Dorsolateral prefrontal cortex (tissue), 122 donors: ENCODE measurements at places on chromosomes 2 and 18. TPM values are rescaled to one million over a fixed set of nuclear protein-coding genes. Genes with fewer than 3 reads are reported as not detected.

DNA sequence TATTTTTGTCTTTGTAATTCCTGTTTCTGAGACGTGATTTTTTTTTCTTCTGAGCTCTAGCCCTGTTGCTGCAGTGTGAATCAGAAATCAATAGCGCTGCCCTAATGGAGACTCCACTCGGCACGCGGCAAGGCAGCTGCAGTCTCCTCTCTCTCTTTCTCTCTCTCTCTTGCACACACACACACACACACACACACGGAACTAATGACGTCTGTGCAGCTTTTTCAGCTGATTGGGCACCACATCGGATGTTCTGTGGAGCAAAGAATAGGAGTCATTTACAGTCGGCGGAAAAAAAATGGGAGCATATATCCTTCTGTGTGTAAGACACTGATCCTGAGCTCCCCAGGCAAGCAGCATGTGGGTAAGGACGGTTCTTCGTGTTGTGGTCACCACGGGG is 2.0 kb upstream of the MYT1L start:
- no peak for DNase-seq

DNA sequence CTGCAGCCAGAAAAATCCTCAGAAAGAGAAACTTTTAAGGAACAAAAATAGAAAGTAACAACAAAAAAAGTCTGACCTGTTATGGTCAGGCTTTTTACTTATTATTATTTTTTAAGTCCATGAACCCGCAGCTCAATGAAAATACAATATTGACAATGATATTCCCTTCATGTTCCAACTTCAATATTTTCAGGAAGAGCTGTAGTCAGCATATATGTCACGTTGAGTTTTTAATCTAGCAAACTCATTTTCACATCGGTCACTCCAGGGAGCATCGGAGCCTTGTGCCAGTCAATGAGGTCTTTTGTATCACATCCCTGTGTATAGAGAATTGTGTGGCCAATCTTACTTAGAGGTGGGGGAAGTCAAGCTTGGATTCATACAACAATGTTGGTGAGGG is 568.4 kb upstream of the GCFC2 start:
- no peak for DNase-seq

DNA sequence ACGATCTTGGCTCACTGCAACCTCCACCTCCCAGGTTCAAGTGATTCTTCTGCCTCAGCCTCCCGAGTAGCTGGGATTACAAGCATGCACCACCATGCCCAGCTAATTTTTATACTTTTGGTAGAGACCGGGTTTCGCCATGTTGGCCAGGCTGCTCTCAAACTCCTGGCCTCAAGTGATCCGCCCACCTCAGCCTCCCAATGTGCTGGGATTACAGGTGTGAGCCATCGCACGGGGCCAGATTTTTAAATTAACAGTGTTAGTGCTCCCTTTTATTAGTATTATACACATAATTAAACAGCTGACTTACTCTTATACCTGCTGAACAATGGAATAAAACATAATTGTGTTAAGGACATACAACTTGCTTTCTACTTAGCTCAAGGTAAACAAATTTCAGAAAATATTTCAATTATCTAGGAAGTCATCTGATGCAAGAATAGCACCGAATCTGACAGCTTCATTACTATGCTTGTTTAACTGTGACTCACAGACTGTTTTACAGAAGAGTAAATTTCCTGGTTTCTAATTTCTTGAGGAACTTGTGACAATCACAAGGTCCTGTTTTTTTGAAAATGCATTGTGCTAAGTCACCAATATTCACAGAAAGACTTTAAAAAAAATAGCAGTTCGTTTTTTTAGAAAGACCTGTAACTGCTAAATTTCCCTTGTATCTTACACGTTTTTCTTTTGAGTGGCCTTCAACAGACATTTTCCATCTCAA is 51.2 kb downstream of the SPIRE1 start:
- no peak for DNase-seq

DNA sequence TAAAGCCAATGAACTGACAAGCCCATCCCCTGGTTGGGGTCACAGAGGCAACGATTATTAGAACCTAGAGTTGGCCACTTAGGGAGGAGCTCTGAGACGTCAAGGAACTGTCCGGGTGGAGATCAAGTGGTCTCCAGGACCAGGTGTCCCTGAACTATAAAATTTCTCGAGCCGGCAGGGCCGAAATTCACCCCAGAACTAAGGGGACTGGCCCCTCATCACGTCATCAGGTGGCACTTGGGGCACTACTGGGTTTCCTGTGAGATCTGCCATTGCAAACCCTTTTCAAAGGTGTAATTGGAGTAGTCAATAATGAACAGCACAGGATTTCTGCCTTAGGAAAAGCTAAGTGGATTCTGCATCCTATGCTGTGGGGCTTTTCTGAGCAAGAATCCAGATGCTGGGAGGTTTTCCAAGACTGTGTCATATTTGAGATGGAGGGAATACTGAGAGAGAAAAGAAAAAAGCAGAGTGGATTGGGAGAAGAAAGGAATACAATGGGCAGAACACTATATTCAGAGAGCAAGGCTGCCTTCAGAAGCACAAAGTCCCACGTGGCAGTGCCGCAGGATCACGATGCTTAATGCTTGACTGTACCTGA is 113.6 kb downstream of the ALPK2 start:
- no peak for DNase-seq

The UGT1A9 gene
- not detected for total RNA-seq

The DYNAP gene
- total RNA-seq = not detected

The CKAP2L gene
- total RNA-seq = 0.13 TPM

The EGR4 gene
- 2.5 TPM for total RNA-seq
